Activated CD8-positive, alpha-beta memory T cell treated with anti-CD3 and anti-CD28 coated beads for 48 hours (primary cell): ENCODE measurements at places on chromosomes 2 and 18.

DNA sequence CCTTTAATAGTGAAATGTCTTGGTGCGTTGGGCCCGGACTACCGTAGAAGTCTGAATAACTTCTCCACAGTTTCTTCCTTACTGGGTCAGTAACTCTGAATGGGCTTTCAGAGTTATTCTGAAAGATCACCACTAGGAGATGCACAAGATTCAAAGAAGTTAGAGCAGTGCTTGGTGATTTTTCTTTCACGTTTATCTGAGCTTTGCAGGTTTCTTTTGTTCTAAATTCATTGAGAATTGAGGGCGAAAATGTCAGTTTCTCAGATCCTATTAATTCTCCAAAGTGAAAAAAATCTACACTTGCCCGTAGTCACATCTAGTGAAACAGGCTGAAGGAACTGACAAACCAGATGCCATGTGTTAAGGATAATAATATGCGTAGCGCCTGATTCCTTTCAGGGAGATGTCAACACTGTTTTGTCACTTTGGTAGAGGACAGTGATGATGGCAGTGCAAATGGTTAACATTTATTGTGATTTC is 70.1 kb downstream of the QPCT start:
- no peak for DNase-seq

DNA sequence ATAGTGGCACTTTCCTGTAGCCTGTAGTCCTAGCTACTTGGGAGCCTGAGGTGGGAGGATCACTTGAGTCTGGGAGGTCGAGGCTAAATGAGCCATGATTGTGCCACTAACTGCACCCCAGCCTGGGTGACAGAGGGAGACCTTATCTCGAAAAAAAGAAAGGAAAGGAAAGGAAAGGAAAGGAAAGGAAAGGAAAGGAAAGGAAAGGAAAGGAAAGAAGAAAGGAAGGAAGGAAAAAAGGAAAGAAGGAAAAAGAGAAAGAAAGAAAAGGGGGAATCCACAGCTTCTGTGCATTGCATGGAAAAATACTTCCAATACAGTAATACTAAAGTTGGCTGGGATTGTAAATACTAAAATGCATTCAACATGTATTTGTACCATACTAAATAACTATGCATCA is 12.8 kb upstream of the PIK3C3 start:
- DNase-seq, result no peak

- DNase-seq, result no peak
These were observed 331.8 kb downstream of the ALK start for GRCh38 chr2:29589440-29590103.

DNA sequence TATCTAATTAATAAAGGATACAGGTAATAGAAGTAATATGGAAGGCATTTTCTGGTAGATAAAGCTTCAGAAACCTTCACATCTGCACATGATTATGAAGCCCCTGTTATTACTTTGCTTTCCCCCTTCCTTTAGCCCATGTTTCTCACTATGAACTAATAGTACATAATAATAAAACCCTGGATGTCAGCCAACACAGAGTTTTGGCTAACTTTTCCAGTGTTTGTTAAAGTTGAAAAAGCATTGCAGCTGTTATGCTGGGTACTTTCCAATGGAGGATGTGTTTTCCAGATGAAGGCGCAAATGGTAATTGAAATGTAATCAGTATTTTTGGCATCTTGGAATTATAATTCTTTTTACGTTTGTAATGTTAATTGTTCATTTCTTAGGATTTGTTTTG is 43.5 kb downstream of the SPTBN1 start:
- no peak for DNase-seq

- DNase-seq, result no peak
These were observed 36.9 kb downstream of the NAPG start for GRCh38 chr18:10562773-10563160.

- DNase-seq, result no peak
These were observed 107.1 kb upstream of the ZNF516 start for GRCh38 chr18:76602191-76602590.

DNA sequence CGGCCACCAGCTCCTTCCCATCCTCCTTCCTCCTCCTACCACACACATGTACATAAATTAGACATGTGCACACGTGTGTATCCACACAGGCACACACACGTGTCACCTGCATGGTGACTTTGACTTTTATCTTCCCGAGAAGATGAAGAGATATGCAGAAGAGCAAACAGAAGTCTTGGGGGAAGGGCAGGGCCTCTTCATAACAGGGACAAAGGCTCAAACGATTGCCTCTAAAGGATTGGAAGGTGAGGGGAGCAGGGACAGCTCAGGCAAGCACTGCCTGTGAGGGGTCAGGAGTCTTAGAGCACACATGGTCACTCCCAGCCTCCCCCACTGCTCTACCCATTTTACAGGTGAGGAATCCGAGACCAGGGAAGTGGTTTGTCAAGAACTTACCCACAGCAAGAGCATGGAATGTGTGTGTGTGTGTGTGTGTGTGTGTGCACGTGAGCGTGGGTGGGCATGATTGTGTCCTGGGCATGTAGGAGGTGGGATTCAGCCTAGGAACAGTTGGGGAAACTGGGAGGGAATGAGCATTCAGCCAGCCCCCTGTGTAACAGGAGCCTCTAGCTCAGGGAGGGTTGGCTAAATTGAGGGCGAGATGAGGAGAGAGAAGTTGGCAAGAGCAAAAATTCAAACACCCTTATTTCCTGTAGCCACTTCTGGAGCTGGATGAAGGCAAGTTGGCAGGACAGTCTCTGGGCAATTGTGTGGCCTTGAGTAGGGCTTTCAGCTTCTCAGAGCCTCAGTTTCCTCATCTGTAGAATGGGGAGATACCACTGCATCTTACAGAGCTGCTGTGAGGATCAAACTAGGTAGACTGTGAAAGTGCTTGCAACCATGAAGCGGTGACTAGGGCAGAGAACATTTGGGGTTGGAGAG is 24.2 kb downstream of the CIB4 start:
- no peak for DNase-seq

DNA sequence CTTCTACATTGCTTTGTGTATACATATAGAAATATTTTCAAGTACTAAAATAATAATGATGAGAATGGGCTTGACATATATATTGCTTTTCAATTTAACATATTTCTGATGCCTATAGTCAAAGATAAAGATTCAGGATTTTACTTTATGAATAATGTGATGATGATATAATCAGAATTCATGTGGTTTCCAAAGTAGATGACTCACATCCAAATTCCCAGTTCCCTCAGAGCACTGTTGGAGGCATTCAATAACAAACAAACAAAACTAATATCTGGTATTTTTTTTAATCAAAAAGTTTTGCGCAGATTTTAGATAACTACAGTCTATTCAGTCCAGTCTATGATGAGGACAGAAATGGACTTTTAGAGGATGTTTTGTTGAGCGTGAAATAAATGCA is 2094.5 kb upstream of the CELF4 start:
- no peak for DNase-seq

- no peak for DNase-seq
These were observed 14.4 kb downstream of the NEMP2 start for GRCh38 chr2:190519975-190520767.

DNA sequence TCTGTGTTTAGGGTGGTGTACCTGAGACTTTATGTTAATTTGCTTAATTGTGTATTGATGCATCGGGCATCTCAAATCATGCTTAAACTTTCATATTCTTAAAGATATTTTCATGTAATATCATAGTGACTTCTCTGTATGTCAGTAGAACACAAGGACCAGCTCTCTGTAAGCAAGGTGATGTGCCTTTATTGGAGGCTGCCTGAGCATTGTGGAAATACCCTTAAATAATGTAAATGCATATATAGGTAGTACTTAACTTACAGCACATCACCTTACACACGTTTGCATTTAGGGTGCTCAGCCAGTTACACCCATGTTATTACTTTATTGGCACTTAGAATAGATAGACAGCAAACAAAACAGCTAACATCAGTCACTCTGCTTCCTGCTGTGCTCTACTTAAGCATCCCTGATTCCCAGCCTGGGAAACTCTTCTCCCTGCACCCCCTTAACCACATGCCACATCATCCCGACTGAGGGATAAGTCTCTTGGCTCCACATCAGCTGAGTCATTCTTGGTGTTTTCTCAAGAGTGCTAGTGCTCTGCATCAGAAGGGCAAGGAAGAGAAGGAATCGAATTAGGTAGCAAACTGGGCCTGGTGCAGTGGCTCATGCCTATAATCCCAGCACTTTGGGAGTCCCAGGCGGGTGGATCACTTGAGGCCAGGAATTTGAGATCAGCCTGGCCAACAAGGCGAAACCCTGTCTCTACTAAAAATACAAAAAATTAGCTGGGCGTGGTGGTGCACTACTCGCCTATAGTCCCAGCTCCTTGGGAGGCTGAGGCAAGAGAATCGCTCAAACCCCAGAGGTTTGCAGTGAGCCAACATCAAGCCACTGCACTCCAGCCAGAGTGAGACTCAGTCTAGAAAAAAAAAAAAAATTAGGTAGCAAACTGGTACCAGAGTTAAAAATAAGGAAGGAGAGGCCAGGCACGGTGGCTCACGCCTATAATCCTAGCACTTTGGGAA is 108.7 kb downstream of the MAP3K20 start:
- no peak for DNase-seq
